ENCODE measurements at places on chromosomes 6 and 20.

DNA sequence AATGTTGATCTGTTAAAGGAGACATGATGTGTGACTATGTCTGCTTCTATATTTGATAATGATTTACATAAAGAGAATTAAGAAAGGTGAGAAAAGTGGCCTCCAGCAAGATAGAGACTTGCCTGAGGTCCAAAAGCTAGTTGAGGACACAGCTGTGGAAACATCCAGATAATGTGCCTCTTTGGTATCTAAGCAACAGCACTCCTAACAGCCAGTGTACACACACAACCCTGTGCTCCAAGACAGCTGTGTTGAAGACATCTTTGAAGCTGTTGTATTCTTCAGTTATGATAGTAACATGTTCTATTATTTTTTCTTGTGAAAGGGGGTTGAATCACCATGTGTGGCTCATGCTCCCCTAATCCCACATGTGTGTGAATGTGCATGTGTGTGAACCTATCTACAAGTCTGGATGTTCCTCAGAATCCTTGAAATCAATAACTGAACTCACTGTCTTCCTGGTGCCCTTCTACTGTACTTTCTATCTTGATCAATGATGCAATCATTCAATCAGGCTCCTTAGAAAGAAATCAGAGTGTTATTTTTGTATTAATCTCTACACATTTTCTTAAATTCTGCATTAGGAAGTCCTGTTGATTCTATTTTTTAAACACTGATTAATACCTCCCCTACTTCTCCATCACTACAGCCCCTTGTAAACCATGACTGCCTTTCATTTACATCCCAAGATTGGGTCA is 116.7 kb upstream of the SSTR4 start:
- no peak for DNase-seq

DNA sequence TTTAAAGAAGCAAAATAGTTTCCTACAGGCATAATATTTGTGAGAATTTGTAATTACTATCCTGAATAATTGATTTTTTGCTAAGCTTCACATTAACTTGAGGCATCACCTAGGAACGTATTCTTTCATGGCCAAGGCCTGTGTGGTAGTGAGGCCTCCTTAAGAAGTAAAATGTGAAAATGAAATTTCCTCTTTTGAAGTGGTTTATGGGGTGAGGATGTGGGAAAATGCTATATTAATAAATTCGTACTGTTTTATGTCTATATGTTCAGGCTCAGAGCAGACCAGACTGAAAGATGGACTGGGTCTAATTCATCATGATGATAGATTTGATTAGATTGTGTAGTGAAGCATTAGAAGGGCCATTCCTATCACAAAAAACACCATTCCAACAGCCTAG is 33.1 kb downstream of the MYLIP start:
- DNase-seq, result no peak

- no peak for DNase-seq
These were observed 115.6 kb downstream of the EPB41L2 start for GRCh38 chr6:130947464-130947863.

DNA sequence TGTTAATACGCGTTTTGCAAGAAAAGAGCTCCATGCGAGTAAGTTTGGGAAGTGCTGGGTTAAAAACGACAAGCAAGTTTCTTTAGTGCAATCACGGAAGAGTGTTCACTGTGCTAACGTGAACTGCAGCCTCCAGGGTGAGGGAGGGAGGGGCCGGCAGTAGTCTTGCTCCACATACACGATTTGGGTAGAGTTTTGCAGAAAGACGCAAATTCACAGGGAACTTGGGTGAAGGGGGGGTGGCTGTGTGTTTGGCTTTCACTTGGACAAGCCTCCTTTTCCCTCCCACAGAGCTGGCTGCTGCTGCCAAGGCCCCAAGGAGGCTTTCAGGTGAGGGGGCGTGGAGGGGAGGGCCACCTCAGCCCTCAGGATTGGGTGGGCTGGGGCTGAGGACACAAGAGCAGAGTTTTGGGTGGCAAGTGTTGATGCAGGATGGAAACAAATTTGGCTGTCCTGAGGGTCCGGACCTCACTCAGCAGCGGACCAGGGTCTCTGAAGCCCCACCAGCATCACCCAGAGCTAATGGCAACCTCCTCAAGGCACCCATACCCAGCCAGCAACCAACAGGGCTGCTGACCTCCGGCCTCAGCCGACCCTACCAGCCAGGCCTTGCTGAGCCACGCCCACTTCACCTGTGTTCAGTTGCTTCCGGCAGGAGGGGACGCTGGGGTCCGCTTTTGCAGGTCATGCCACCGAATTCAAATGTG is 204.5 kb downstream of the ERMARD start:
- DNase-seq, result no peak

DNA sequence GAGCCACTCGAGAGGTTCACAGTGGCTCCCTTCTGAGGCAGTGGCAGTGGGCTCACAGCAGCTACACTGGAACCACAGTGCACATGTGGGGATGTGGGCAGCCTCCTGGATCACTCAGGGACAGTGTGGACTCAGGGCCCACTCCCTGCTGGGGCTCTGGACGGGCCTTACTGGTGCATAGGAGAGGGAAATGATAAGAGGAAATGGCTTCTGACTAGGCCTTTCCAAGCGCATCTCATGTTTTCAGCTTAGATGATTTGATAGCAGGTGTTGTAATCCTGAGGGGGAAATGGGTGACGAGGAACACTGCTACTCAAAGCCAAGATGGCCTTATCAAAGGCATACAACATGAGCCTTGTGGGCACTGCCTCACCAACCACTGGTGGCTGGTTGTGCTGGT is 44.0 kb downstream of the PANK2 start:
- DNase-seq, result no peak

- DNase-seq, result no peak
These were observed 10.6 kb downstream of the ULBP3 start for GRCh38 chr6:150058231-150058792.

DNA sequence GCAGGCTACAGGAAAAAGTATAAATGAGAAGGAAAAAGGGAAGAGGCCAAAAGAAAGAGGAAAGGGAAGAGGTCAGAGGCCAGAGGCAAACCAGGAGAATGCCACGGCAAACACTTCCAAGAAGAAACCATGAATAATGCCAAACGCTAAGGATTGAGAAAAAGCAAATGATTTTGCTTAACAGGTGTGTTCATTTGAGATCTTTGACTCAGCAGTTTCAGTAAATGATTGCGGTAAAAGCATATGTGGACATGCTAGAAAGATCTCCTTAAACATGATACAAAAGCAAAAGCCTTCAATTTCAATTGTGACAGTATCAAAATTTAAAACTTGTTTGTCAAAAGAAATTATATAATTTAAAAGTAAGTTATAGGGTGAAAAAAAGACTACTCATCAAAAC is 70.6 kb downstream of the UBE3D start:
- DNase-seq, result no peak

DNA sequence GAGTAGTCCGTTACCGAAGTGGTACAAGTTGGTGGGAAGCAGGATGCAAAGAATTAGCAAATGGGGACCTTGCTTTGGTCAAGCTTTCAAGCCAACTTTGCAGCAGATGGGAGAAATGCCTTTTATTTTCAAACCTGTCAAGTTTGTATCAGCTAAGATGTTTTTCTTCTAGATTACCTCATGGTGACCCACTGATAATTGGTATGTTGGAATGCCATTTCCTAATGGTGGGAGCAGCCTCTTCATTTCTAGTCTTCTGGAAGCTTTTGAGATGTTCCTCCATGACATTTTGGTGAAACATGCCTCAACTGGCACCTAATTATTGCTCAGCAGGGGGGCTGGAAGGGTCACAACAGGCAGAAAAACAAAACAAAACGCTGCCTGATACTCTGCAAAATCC is 43.7 kb downstream of the ADNP start:
- DNase-seq, result no peak

GRCh38 chr20:11195899-11196558 is 522.2 kb upstream of the JAG1 start:
- DNase-seq, result no peak

DNA sequence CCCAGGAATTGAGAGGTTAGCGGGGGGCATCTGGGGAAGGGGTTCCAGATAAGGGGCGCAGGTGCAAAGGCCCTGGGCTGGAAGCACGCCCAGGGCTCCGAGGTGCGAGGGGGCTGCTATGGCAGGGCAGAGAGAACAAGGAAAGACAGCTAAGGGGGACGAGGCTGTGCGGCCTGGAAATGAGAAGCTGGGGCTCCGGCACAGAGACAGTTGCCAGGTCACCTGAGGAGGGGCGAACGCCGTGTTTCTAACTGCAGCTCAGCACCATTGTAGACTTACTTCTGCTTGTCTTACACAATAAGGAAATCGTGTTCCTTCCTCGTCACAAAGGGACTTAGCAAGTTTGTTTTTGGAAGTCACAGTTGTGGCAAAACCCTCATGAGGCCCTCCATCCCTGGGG is 68.9 kb upstream of the TBXT start:
- no peak for DNase-seq

- DNase-seq, result no peak
These were observed 412.0 kb upstream of the NOX3 start for GRCh38 chr6:155867682-155868081.

- no peak for DNase-seq
These were observed 409.4 kb upstream of the SASH1 start for GRCh38 chr6:147933224-147933623.

GRCh38 chr6:121971931-121972335 is 427.5 kb upstream of the HSF2 start:
- DNase-seq, result no peak

DNA sequence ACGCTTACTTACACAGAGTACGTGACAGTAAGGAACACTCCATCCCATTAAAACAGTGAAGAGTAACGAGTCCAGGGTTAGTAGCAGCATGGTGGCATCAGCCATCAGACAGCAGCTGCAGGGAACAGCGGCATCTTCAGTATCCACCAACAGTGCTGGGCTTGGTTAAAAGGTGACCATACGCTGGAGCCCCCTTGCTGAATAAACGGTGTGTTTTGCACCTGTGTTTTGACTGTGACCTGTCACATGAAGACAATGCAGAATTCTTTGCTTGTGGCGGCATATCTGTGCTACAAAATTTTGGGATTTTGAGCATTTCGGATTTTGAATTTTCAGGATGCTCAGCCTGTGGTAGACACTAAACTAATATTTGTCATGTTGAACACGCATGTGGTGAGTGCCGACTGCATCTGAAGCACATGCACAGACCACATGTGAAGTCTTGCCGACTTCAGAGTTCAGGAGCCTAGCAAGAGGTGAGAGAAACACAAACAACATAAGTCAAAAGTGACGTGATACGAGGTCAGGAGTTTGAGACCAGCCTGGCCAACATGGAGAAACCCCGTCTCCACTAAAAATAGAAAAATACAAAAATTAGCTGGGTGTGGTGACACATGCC is 69.3 kb upstream of the FRMD1 start:
- no peak for DNase-seq

GRCh38 chr6:107237992-107238660 is 122.8 kb upstream of the BEND3 start:
- DNase-seq, result no peak

DNA sequence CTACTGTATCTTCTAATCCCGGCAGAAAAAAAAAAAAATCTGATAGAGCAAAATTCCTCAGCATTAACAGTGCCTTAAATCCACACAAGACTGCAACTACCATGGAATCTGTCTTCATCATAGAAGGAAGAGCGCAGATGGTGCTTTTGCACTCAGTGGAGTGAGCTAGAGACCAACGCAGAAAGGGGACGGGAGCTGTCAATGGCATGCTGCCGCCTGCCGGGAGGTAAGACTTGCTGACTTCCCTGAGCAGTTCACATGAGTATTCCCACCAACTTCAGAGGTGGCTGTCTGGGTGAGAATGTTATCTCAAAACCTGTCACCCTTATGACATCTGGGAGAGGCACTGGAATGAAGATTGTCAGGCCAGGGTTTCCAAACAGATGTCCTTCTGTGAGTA is 35.6 kb downstream of the DZANK1 start:
- DNase-seq, result no peak

DNA sequence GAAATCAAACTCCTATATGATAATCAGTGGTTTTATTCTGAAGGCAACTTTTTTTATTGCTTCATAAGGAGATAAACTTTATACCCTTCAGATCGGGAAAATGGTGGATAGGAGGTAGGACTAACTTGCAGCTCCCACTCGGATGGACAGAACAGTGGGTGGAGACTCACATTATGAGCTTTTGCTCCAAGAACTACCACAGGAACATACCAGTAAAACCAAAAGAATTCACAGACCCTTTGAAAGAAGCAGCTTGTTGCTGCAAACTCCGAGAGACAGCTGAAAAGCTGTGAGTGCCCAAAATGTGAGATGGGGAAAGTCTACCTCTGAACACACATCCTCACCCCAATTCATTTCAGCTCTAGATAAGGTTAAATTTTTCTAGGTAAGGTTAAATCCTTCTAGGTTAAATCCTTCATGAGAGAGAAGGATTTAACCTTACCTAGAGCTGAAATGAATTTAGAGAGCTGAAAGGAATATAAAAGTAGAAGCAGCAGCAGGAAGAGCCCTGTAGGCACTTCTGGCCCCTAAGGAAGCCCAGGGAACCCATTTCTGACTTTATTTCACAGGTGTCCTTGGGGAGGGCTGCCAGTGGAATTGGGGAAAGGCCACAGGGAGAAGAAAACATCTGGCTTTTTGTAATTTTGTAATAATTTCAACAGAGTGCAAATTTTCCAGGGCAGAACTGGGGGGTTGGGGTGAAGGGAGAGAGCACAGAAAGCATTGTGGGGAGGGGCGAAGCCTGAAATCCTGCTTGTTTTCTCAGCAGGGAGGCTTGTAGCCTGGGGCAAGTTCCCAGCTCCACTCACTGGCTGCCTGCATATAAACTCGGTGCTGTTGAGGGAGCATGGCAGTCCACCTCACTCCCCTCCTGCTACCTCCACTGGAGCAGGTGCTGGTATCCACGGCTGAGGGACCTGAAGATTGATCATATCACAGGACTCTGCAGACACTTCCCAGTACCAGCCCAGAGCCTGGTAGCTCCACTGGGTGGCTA is 65.9 kb upstream of the HCRTR2 start:
- DNase-seq, result no peak

DNA sequence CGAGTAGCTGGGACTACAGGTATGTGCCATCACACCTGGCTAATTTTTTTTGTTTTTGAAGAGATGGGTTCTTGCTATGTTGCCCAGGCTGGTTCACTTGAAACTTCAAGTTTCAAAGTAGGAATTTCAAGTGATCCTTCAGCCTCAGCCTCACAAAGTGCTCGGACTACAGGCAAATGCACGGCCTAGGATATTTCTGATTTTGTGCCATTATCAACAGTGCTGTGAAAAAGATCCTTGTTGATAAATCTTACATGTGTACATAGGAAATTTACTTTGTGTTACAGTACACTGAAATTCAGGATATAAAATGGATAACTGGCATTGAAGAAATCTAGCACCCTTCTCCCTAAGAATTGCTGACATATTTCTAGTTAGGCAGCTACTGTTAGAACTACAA is 184.6 kb upstream of the PRDM1 start:
- no peak for DNase-seq
